Sigmoid colon (tissue), 7 donors: ENCODE measurements at places on chromosomes 12 and 14. TPM values are rescaled to one million over a fixed set of nuclear protein-coding genes. Genes with fewer than 3 reads are reported as not detected.

GLIPR1L1 gene
- not detected for polyA plus RNA-seq

PLEKHG7 gene
- 0.23 TPM for polyA plus RNA-seq

DNA sequence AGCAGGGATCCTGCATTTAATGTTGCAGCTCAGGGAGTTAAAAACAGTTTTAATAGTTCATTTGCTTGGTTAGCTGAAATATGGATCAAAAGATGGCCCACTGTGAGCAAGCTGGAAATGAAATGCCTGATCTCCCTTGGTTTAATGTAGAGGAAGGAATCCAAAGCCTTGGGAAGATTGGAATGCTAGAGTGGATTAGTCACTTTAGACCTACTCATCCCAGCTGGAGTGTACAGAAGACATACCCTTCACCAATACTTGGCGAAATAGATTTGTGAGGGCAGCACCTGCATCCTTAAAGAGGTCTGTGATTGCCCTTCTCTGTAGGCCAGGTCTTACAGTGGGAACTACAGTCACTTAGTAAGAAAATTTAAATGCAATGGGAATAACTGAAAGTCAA is 58.0 kb upstream of the KRAS start:
- DNase-seq: no peak
- no peak overlapping the region for H3K4me3 ChIP-seq
- H3K36me3 ChIP-seq: no peaks in the 10 kb centered on the region
- no peaks in the 10 kb centered on the region for H3K27me3 ChIP-seq

- DNase-seq: no peak
- no peaks in the 10 kb centered on the region for H3K27me3 ChIP-seq
- H3K4me1 ChIP-seq: peaks cover 31% of the 10 kb centered on the region
- H3K27ac ChIP-seq: no peak overlapping the region
These were observed 1.7 kb upstream of the SPATS2 start for GRCh38 chr12:49365542-49365941.

- no peak overlapping the region for H3K4me3 ChIP-seq
- peaks cover 23% of the 10 kb centered on the region for H3K27me3 ChIP-seq
- no peaks in the 10 kb centered on the region for H3K4me1 ChIP-seq
These were observed 42.6 kb upstream of the TBX5 start for GRCh38 chr12:114448618-114448933.

DNA sequence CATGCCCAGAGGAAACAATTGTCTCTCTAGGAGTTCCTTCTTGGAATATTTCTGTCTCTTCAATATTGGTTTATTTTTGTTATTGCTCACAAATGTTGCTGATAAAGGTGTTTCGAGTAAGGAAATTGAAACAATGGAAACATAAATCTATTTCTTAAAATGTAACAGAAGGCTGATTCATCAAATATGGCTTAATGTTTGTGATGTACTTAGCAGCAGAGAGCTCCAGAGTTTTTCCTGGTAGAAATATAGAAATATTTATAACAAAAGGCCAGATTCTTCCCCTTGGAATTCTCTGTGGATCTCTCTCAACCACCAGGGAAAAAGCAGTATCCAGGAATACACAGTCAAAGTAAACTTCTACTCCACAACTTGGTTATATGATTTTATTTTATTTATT is 149.2 kb upstream of the LRIG3 start:
- H3K4me3 ChIP-seq: no peak overlapping the region
- DNase-seq: no peak
- no peak overlapping the region for H3K27ac ChIP-seq
- H3K4me1 ChIP-seq: no peaks in the 10 kb centered on the region
